ENCODE measurements at places on chromosomes 16 and 17.

- DNase-seq: no peak
Measured at GRCh38 chr17:74351552-74352210, 10.0 kb downstream of the BTBD17 start.

DNA sequence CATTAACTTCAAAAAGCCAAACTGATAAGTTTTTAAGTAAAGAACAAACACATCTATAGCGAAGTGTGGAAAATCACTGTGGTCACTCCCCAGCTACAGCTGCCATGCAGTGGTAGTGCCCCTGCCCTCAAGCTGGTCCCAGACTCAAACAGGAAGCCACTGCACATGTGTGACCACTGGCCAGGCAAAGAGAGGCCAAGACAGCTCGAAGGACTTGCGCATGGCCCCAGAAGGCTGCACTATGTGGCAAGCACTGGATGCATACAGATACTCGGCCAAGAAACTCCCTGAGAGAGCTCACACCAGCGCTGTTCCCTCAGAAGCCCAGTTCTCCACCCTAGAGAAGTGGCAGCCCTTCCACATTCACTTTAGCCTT, 82.4 kb downstream of the ANKRD11 start:
- DNase-seq: no peak

DNA sequence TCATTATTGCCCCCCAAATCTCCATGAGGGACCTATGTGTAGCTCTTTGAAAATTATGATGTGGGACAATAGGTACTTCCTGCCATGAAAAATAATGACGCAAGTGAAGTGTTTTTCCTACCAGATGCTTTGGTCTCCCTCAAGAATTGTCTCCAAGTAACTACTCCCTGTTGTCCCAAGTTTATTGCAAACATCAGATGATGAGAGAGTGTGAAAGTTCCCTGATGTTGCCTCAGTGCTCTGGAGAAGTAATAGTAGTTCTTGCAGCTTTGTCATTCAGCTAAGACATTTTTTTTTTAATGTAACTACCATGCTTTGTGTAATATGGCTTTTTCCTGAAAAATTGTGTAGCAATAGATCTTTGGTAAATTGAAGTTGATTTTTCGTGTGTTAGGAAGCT, 20.1 kb downstream of the LPCAT2 start:
- no peak for DNase-seq

GRCh38 chr17:66364508-66364907, 62.1 kb downstream of the PRKCA start:
- DNase-seq: no peak

DNA sequence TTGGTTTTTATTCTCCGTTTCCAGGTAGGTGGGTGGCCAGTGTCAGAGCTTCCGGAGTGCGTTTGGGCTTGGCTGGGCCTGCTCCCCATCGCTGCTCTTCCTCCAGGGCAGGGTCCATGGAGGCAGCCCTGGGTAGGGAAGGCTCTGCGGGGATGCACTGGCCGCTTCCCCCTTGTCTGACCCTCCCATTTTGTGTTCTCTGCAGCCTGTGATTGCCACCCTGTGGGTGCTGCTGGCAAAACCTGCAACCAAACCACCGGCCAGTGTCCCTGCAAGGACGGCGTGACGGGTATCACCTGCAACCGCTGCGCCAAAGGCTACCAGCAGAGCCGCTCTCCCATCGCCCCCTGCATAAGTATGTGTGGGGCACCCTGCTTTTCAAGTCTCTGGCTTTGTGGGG, 158.3 kb downstream of the NTN1 start:
- no peak for DNase-seq

DNA sequence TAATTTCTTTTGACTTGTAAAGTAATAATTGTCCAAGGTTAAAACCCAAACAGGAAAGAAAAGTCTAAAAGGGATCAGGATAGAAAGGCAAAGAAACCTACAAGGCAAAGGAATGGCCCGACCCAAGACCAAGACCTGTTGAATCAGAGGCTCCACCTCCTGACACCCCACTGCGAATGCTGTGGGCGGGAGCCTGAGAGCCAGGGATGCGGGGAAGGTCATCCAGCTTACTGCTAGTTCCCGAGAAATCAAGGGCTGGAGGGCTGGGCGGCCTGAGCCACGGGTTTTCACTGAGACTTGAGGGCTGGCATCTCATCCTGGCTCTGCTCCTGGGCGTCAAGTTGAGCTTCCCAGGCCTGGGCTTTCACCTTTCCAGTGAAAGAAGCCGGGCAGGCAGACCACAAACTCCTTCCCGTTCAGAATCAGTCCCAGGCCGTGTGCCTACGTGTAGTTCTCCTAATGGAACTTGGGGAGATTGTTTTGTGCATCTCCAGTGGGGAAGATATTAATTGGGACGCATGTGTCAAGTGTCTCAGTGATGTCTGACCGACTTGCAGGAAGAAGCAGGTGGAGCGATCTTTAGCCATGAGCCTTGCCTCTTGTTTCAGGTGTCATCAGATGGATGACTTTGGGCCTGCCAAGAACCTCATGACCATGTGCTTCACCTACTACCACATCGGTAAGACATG, 36.9 kb downstream of the CIBAR2 start:
- no peak for DNase-seq

GRCh38 chr16:69926241-69926640, 24.9 kb upstream of the CLEC18A start:
- no peak for DNase-seq

DNA sequence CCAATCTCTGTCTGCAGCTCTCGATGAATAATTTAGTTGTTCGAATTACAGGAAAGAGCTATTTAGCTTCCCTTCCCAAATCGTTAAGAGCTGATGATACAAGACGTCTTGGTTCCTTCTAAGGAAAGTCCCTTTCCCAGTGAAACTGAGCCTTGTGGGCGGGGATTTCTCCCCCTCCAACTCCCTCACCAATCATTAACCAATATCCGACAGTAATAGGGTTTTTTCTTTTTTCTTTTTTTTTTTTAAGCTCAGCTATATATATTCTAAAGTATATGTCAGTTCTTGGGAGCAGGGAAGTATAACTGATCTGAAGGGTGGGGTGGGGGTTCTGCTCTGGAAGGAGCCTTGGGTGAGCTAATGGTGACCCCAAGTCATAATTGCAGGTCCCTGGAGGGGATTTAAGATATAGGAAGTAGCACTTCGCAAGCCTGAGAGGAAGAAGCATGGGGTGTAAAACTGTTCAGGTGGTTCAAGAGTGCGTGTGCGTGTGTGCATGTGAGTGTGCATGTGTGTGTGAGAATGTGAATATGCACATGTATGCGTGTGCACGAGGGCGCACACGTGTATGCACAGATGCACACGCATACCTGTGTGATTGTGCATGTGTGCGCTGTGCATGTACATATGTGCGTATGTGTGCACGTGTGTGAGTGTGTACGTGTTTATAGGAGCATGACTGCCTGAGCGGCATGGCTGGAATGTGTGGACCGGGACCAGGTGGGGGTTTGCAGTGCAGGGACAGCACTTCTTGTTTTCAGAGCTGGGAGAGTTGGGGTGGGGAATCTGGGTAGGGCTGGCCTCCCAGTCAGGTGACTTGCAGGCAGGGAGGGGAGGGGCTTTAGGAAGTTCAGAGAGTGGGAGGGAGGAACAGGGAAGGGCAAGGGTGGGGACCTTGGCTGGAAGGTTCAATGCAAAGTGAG, 42.7 kb downstream of the SOCS3 start:
- peak; percentile 71 for DNase-seq

- DNase-seq: no peak
Measured at GRCh38 chr16:65394281-65394680, 272.4 kb upstream of the CDH11 start.

DNA sequence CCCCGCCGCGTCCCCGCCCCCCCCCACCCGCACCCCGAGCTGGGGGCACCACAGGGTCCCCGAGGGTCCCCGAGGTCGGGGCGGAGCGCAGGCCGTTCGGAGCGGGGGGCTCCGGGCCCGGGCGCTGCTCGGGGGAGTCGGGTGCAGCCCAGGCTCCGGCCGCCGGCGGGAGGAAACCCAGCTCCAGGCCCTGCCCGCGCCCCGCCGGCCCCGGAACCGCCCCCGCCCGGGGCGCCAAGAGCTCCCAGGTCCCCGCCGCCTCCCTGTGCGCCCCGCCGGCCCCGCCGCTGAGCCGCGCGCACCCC, 33.2 kb upstream of the RPH3AL start:
- no peak for DNase-seq

DNA sequence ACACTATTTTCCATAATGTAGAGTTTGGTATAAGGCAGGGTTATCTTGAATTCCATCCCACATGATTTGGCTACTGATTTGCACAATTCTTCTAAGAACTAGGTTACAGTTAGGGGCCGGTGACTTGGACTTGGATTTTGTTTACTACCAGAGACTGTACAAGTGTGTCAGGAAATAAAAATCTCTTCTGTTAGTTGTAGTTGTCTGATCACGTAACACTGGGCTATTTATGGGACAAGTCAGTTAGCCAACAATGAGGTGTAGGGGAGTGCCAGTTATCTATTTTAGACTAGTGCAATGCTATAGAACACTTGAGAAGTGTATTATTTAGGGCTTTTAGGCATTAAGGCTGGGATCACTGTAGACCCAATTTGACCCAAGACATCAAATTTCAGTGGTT, 39.7 kb upstream of the GHDC start:
- DNase-seq: no peak

- no peak for DNase-seq
Measured at GRCh38 chr16:23837553-23838308, 1.9 kb downstream of the PRKCB start.

DNA sequence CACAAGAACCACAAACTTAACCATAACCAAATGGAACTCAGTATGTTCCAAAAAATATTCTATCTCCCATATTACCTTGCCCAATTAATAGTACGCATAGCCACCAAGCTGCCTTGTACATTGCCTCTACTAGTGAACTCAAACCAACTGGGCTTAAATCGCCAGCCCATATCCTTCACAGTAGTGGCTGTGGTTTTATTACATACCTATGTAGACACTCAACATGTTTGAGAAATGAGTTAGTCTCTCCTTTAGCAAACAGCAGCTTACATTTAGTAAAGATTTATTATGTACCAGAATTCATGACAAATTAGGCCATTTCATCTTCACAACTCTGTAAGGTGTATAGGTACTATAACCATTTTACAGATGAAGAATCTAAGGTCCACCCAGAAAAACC, 41.4 kb downstream of the GRB2 start:
- peak; percentile 84 for DNase-seq

GRCh38 chr16:72715267-72715666, 332.7 kb downstream of the ZFHX3 start:
- DNase-seq: peak; percentile 45

- no peak for DNase-seq
Measured at GRCh38 chr17:39576187-39576586, 31.5 kb downstream of the NEUROD2 start.
